ENCODE measurements at places on chromosomes 7 and 10.

DNA sequence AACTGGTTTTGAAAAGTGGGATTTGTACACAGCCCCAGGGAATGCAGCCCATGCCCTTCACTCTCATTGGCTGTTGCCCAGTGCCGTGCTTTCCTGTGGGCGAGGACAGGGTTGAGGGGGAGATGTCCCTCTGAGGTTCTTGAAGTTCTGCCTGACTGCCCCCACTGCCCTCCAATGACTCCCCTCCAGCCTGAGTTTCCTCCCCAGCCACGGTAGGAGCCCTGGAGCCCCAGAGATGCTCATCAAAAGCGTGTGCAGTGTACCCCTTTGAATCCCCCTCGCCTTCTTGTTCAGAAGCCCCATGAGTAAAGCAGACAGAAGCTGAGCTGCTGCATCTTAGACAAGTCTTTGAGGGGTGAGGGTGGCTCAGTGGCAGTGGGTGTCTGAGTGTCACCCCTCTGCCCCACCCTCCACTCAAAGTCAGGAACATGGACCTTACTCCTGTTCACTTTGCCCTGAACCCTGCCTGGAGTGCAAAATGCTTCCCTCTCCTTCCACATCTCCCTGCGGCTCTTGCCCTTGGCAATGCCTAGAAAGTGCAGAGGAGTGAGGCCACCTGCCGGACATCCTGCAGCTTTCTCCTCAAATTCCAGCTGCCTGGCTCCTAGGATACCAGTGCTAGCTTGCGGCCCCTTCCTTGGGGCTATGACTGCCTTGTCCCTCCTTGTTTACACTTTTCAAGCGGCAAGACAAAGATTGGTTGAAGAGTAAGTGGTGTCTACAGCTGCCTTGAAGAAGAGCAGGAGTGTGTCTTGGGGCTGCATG lies 19.9 kb downstream of the FAM241B start:
- DNase-seq: no peak

DNA sequence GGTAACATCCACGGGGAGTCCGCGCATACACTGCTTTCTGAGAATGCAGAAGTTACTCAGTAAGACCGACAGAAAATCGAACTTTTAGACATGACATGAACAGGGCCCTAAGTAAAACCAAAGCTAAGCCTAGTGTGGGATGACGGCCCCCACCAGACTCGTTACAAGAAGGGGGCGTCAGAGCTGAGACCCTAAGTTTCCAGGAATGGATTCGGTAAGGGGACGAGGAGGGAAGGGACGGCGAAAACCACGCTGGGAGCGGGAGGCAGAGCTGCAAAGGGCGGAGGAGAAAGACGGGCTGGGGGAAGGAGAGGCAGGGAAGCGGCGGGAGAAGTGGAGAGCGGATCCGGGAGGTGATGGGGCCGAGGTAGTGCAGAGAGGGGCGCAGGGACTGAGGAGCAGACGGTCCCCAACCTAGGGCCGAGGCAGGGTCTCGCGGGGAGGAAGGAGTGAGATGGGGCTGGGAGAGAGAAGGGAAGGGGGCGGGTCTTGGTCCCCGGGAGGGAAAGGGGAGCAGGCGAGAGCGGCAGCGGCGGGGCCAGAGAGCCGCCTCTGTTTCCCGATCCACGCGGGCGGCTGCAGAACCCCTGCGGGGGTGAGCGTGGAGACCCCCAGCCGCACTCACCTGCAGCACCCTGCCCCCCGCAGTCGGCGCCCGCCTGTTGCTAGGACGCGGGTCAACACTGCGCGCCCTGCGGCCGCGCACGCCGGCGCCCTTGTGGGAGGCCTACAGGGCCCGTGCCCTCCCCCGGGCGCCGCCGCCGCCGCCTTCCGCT lies 513 bp downstream of the ODAD2 start:
- DNase-seq: peak; percentile 8

DNA sequence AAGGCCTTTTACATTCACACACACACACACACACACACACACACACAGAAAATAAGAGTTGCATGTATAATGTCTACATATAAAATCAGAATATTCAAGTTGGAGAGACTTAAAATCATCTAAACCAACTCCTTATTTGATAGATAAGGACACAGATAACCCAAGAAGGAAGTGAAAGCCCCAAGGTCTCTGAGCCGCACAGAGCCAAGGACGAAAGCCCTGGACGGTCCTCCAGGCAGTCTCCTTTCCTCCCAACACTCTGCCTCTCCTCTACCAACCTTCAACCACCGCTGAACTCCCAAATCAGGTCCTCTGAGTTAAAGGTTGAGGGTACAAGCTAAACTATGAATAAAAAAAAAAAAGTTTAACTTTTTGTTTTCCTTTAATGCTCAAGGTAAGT lies 28.2 kb downstream of the UBE2H start:
- DNase-seq: no peak

DNA sequence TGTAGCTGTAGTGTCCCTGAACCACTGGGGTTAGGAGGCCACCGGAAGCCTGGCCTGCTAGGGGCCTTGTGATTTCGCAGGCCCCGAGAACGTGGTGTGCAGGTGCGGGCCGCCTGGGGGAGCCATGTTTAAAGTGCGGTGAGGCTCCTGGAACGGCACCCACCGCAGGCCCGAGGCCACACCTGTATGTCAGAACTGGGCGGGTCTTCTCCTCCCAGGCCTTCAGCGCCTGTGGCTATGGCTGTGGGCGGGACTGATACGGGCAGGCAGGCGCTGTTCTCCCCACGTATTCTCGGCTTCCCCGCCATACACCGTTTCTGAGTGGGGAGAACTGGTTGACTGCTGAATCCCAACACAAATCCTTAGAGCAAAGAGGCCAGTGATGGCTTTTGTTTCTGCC lies 74.8 kb downstream of the DNAJB6 start:
- no peak for DNase-seq

- DNase-seq: no peak
Measured at GRCh38 chr7:148191391-148192065, 399.0 kb upstream of the C7orf33 start.

GRCh38 chr10:7161484-7162250 lies 249.2 kb downstream of the SFMBT2 start:
- no peak for DNase-seq

DNA sequence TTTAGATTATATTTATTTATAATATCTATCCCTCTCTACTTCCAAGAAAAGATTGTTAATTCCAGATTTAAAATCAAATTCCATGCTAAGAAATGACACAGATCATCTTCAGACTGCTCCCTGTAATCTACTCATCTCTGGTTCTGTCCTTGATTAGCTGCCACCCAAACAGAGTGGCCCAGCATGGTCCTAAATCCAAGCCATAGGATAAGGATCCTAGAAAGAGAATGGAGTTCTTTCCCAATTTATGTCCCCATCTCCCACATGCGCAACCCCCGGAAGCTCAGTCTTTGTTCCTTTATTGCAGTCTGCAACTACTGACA lies 23.4 kb upstream of the HDAC9 start:
- DNase-seq: no peak

Measured in fibroblast of the conjunctiva (primary cell).